ENCODE measurements at places on chromosomes 1 and 21.

DNA sequence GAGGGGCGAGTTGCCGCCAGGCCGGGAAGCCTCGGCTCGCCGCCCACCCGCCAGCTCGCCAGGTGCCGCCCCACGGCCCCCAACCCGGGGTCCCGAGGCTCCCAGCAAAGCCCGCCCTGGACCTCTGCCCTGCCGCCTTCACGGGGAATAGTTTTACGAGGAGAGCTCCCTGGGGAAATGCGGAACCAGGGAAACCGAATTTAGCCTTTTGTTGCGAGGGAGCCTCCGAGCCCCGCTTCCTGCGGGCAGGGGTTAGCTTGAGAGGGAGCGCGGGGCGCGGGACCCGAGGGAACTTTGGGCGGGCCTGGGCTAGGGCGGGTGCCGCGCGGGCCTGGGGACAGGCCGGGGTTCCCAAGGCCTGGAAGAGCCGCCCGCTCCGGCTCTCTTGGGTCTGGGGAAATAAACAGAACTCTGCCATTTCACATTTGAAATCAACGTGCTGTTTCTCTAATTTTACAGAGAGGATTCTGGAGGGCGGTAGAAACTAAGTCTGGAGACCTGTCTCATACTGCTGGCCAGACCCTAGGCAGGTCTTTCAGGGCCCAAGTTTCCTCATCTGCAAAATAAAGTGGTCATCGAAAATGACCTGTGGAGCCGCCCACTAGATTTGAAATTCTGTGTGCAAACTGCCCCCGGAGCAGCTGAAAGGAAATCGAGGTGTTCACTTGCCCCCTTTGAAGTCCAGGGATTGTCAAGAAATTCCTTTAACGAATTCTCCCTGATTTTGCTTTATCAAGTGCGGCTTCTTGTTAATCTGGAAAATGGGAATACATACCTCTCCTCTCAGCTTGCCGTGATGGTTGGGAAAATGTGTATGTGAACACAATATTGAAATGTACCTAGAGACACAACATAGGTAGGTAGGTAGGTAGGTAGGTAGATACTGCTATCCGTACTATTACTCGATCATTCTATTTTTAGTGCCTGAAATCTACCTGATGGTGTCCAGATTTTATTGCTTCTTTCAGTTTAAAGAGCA, 749 bp upstream of the GLUL start:
- peak; percentile 62 for DNase-seq

GRCh38 chr1:51326839-51327238, 3.5 kb downstream of the TTC39A start:
- DNase-seq, result no peak

DNA sequence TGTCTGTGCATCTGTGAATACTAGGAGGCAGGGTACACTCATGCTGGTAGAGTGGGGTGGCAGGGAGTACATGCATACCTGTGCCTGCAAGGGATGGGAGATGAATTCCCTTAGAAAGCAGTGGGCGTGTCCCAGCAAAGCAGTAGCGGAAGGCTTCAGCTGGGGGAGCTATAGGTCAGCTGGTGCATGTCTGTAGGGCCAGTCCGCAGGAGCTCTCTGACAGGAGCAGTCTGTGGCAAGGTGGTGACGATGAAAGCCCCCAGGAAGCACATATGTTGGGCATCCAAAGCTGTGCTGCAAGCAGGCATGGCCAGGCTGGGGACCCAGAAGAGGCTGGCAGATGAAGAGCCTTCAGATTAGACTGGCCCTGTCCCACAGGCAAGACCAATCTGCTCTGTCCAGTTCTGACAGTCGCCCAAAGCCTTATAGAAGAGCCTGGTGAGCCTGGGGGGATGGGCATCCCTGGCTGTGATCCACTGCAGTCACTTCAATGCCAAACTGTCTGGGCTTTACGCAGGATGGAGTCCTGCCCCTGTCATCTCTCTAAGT, 1.8 kb upstream of the OR2M4 start:
- DNase-seq, result no peak

- DNase-seq, result no peak
Measured at GRCh38 chr1:43688594-43689000, 18.7 kb upstream of the ST3GAL3 start.

DNA sequence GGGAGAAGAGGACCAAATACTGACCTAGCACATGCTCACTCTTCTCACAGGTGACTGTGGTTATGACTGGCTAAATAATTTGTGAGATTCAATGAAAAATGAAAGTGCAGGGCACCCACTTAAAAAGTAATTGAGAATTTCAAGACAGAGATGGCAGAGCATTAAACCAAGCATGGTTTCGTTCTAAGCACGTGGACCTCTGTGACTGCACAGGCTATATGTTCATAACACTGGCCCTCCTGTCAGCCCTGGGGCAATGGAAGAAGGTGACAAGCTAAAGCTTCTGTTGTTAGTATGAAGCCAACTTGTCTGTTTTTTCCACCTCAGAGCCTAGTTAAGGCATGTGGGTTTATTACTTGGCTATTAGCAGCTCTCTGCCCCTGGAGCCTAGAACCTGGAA, 130.9 kb downstream of the FASLG start:
- DNase-seq, result no peak

DNA sequence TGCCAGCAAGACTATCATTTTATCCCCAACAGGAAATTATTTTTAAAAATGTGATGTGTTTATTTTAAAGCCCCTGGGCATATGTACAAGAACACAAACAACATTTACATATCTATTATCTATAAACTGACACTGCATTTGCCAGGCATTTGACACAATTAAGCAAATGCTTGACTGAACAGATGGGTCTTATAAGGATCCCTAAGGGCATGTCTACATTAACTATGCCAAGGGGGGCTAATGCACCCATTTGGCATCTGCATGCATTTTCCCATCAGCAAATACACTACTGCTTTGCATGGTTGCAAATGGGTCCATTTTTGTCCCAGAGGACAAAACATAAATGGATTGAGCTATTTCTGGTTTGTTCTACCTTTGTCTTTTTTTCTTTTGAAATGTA, 884.8 kb upstream of the B3GALT2 start:
- no peak for DNase-seq

- no peak for DNase-seq
Measured at GRCh38 chr1:1106510-1107221, 9.2 kb downstream of the C1orf159 start.

DNA sequence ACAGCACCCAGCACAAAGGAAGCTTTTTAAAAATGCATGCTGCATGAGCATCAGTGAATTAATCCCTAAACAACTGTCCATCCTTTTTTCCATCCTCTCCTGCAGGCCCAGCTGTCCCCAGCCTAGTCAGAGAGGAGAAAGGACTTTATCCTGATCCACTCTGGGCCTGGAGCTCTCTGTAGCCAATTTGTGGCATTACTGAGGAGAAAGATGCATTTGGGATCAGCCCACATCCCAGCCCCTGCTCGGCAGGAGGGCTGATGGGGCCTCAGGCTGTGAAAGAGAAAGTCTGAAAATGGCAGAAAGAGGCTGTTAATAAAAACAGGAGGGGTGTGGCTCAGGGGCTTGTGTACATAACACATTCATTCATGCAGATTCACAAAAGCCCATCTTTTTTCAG, 37.5 kb upstream of the ATP2B4 start:
- DNase-seq, result no peak

DNA sequence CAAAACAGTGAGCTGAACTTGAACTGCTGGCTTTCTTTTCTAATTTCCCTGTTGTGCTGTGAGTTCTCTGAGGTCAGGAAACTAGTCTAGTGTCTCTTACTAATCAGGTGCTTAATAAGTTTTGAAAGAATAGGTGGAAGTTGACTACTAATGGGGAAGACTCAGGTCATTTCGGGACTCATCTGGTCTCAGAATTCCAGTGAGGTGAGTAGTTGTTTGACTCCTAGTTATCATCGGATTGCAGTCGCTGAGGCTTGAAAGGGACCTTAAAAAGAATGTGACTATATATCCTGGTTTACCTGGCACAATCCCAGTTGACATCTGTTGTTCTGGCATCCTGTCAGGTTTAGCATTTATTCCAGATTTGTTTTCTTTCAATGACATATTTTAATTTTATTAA, 81.4 kb upstream of the SPAG17 start:
- DNase-seq, result no peak

- DNase-seq, result no peak
Measured at GRCh38 chr21:39610703-39611102, 2.0 kb upstream of the B3GALT5 start.

DNA sequence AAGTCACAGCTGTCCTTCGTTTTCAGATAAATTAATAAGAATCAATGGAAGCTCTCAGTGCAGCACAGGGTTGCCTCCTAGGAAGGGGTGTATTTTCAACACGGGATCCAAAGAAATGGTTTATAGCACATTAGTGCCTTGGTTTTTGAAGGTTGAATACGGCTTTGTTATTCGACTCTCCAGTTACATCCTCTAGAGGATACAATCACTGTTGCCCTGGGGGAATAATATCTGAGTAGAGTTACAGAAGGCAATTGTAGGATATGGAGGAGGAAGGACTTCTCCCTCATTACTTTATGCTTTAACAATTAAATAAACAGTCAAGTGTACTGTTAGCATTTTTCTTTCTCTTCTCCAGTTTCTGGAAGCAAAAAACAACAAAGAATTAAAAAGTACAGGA, 14.3 kb upstream of the ZNF326 start:
- DNase-seq, result no peak

GRCh38 chr1:165129568-165130164, 226.8 kb downstream of the LMX1A start:
- no peak for DNase-seq

- no peak for DNase-seq
Measured at GRCh38 chr1:197065559-197065958, 1.5 kb downstream of the F13B start.

GRCh38 chr1:234600418-234601281, 9.3 kb downstream of the IRF2BP2 start:
- peak; percentile 58 for DNase-seq

DNA sequence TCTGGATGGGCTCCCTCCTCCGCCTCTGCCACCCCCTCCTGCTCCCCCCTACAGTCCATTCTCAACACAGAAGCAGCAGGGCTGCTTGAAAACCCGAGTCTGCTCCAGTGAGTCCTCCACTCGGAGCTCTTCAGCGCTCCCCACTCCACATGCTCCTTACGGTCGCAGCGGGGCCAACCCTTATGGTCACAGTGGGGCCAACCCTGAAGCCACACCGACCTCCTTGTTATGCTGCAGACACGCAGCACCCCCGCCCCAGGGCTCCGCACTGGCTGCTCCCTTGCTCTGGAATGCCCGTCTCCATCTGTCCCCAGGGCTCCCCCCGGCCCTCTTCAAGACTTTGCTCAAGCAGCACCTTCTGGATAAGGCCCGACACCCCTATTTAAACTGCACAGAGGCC, 22.6 kb downstream of the GPR157 start:
- DNase-seq, result no peak

GRCh38 chr21:16674949-16675348, 837.9 kb upstream of the CXADR start:
- no peak for DNase-seq

DNA sequence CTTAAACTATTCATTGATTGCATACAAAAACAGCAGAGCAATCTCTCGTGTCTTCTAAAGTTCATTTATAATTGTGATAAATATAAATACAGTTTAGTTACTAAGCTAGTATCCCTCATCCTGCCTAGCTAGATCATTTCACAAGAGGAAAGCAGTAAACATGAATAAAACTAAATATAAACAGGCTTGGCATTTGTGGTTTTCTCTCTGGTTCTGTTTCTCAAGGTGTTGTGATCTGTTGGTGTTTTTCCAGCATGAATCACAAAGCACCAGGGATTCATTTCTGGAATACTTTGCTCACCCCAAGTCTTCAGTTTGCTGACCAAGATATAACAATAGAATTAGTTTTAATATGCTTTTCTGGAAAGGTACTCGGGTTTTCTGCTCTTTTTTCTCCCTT, 32.7 kb upstream of the GLIS1 start:
- DNase-seq, result no peak

- no peak for DNase-seq
Measured at GRCh38 chr1:48227165-48228013, 4.9 kb downstream of the SLC5A9 start.

- no peak for DNase-seq
Measured at GRCh38 chr1:12142891-12143630, 23.7 kb upstream of the TNFRSF1B start.

DNA sequence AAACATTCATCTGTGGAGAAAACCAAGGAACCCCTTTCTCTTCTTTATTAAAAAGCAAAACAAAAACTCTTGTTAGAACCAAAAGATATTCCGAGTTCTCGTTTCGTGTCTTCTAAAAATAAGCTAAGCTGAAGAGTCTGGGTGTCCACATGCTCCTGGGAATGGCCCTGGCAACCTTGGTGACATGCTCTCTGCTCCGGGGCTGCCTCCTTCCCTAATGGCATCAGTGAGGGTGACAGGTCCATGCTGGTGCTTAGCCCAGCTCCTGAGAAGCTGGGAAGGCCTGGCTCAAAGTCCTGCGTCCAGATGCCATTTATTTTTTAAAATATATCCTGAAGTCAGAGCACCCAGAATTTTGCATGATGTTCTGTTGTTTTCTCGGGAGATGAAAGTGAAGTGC, 24.6 kb upstream of the TRAPPC10 start:
- DNase-seq, result no peak

DNA sequence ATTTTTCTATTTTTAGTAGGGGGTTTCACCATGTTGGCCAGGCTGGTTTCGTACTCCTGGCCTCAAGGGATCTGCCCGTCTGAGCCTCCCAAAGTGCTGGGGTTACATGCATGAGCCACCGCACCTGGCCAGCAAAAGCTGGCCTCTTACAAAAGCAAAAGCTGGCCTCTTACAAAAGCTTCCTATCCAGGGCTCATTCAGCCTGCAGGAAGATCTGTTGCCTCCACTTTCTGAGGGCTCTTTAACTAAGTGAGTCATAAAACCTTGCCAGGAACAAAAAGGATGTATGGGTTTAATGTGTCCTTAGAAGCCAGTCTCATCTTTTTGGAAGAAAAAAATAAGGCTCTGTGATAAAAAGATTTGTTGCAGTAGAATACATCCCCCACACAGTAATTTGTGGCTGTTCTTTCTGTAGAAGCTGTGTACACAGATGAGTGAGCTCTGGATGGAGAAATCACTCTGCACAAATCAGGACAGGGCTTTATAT, 15.0 kb downstream of the HTR1D start:
- DNase-seq, result no peak

GRCh38 chr1:33654267-33654834, 181.9 kb downstream of the ZSCAN20 start:
- no peak for DNase-seq

- no peak for DNase-seq
Measured at GRCh38 chr1:70093250-70093975, 112.0 kb downstream of the LRRC40 start.

GRCh38 chr1:110163591-110163990, 13.3 kb downstream of the SLC6A17 start:
- no peak for DNase-seq

- peak; percentile 32 for DNase-seq
Measured at GRCh38 chr1:44114098-44114497, 4.5 kb upstream of the KLF17 start.

- peak; percentile 63 for DNase-seq
Measured at GRCh38 chr1:22053017-22053860, 730 bp downstream of the CDC42 start.

GRCh38 chr1:45005761-45006160, 5.4 kb downstream of the HECTD3 start:
- DNase-seq, result no peak

- peak; percentile 68 for DNase-seq
Measured at GRCh38 chr21:46183910-46184624, at the start of gene SPATC1L. SPATC1L (minus strand) TSS chr21:46184459; CDS start chr21:46182816, 1,643 bp downstream.

Measured in right atrium auricular region (tissue), 2 donors.